ENCODE measurements at places on chromosomes 1 and 21. TPM values are rescaled to one million over a fixed set of nuclear protein-coding genes. Genes with fewer than 3 reads are reported as not detected.
A peak's percentile ranks its signal among the peaks of the same experiment; 100 is the strongest.

The ACADM gene
- total RNA-seq: 156 TPM

The CXADR gene
- total RNA-seq: 0.62 TPM

The DYNLT4 gene
- not detected for total RNA-seq

The CYP4A11 gene
- total RNA-seq: not detected

The SIM2 gene
- 1.0 TPM for total RNA-seq

The PPM1J gene
- total RNA-seq: 7.2 TPM

The NKAIN1 gene
- total RNA-seq: 3.7 TPM

The CELA3A gene
- not detected for total RNA-seq

The F5 gene
- total RNA-seq: 0.07 TPM

The ST6GALNAC5 gene
- 0.07 TPM for total RNA-seq

DNA sequence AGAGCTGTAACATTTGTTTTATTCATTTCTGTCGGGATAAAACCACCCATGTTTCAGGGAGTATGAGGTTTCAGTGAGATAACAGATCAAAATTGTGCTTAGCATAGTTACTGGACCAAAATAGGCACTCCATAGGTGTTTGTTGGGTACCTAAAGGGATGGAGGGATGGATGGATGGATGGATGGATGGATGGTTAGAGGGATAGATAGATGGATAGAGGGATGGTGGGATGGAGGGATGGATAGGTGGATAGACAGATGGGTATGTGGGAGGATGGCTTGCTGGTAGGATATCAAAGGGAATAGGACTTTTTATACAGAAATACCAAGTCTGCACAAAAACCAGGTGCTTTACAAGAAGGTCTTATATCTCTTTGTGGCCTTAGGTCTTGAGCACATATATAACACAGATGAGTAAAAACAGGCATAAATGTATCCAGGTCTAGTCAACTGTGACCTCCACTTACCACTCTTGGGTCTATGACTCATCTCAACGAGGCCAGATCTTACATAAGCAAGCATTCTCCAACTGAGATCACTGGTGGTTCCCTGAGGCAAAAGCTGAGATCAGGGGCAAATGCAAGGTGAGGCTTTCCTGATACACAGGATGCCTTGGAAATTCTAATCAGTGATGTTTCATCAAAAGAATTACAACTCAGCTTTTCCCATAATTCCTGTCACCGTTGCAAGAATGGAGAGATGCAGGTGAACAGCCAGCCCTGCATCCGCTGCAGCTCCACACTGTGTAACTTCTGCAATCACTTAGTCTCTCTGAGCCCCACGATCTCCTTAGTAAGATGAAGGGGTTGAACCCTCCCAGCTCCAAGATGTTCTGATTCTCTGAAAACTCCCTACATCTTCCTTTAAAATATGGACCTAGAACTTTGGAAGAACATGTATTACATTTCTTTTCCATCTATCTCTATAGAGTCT lies 32.0 kb downstream of the PTAFR start:
- DNase-seq: no peak

DNA sequence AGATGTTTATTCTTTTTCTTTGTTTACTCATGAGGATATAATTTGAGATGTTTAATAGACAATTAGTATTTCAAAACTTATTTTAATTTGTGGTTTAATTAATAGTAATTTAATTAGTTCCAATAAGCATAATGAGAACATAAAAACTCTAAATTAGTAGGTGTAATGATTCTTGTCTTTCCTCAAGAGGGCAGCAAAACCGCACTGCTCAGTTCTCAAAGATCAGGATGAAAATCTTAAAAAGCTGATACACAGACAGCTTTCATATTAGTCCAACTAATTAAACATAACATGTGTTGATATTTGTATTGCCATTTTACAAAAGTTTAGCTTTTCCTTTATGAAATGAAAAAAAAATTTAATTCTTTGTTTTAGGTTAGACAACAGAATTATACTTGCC lies 106.7 kb upstream of the C21orf91 start:
- DNase-seq: no peak

GRCh38 chr1:172185211-172185610 lies 235.3 kb upstream of the C1orf105 start:
- no peak for DNase-seq

DNA sequence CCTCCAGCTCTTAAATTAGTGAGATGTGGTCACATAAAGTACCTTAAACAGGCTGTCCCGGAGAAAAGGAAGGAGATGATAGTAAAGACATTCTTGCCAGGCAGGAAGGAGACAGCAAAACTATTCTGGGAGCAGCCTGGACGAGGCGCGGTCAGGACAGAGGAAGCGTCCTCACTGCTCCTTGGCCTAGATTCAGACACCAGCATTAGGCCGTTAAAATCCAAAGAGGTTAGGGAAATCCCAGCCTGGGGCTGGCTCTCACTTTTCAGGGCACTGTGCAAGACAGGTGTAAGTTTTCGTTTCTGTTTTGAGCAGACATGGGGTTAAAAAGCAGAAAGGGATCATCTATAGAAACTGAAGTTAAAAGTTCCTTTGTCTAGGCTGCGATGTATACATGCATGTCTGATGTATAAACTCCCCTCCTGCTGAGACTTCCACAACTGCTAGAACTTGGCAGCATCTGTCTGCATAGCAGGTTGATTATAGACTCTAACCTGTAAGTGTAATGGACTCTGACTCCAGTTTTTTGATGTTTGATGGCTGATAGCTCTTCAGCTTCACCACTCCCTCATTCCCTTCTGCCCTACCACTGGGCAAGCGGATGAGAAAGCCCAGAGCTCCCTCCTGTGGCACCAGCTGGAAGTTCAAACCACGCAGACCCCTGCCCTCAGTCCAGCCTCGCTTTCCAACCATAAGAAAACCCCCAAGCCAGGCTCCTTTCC lies 21.5 kb downstream of the STPG1 start:
- peak; percentile 58 for DNase-seq

GRCh38 chr1:26349188-26349876 lies 4.6 kb downstream of the CRYBG2 start:
- no peak for DNase-seq

DNA sequence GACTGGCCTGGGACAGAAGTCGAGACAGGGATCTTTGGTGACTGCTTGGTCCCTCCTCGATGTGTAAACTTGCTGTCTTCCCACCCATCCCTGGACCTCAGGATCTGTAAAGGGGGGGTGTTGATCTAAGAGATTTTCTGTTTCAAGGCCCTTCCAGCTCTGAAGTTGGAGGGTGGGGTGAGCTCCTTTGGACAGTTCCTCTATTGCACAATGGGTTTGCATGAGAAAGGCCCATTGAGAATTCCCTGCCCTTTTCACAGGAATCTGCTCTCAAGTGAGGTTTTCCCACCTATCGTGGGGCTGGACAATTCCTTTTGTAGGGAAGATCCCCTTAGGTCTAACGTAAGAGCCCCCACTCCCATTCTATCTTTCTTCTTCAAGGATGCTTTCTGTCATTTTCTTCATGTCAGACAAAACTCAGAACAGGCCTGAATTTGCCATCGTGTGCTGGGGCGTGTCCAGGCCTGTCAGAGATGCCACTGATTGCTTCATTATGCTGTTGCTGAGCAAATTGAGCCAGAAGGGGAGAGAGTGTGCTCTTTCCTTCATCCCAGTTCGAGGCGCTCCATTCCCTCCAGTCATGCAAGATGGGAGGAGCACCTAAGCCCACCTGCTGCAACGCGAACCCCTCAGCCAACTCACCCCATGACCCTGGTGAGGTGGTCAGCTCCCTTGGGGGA lies 149.9 kb upstream of the IGSF21 start:
- no peak for DNase-seq

DNA sequence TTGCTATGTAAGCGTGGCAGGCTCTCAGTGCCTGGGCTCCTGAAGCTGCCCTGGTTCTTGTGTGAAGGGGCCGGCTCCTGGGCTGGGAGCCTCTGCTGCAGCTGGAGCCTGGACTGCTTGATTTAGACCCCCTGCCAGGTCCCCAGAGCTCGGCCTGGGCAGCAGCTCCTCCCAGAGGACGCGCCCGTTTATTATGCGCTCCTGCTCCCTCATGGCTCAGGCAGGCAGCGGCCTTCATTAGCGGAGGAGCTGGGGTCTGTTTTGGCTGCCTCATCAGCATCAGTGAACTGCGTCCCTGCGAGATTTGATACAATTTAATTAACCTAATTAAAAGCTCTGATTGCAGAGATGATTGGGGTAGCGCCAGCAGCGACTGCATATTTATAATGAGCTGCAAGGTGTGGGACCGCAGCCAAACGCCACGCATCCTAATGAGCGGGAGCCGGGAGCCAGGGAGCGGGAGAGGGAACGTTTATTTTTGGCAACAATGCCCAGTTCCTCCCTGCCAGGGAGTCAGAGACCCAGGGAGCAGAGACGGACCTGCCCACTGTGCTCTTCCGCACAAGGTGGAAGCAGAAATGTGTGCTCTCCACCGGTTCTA lies 16.6 kb downstream of the UTP11 start:
- peak; percentile 39 for DNase-seq

DNA sequence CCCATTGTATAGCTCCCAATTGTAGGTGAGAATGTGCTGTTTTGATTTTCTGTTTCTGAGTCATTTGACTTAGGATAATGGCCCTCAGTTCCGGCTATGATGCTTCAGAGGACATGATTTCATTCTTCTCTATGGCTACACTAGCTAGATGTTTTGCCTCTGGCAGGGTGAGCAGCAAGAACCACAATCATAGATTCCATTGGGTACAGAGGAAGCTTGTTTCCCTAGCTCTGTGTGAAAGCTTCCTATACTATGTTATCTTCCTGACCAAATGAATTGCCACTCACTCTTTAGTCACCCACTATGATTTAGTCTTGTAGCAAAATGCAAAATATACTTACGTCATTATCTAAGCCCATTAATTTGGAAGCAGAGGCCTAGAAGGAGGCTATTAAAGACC lies 616.3 kb downstream of the PLA2G4A start:
- no peak for DNase-seq

- DNase-seq: peak; percentile 41
These were observed 9.0 kb upstream of the IFNGR2 start for GRCh38 chr21:33394260-33394659.

GRCh38 chr1:87706203-87706602 lies 377.5 kb downstream of the LMO4 start:
- DNase-seq: no peak

- no peak for DNase-seq
These were observed 43.6 kb downstream of the CTTNBP2NL start for GRCh38 chr1:112439592-112439991.

- peak; percentile 71 for DNase-seq
These were observed 66.3 kb downstream of the VPS26C start for GRCh38 chr21:37200641-37201480.

- DNase-seq: no peak
These were observed 113.8 kb downstream of the CAMTA1 start for GRCh38 chr1:6898974-6899539.

- DNase-seq: no peak
These were observed 3.5 kb upstream of the TRIT1 start for GRCh38 chr1:39886757-39887231.

GRCh38 chr1:229889031-229889517 lies 178.0 kb upstream of the GALNT2 start:
- no peak for DNase-seq

DNA sequence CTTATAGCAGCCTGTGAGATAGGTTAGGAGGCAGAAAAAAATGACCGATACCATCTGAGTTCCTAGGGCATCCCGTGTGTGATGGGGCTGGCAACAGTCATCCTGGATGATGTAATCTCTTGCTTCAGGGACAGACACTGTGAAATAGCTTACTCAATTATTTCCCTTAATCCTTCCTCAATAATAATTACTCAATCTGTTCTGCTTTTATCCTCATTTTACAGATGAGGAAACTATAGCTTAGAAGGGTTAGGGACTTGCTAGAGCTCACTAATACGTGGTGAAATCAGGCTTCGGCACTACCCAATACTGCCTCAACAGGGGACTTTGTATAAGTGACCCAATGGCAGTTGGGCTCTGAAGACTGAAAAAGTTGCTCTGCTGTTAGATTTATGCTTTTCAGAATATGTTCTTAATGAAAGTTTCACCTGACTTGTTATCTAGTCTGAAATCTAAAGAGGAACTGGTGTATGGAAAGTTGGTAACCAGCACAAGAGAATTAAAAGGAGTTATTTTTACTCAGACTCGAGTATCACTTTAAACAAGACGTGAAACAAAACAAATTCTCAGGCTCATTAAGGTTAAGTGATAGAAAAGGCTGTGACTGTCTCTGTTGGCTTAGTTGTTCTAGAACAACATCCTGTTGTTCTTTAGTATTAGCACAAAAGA lies 14.4 kb downstream of the CD55 start:
- DNase-seq: no peak

- no peak for DNase-seq
These were observed 33.7 kb upstream of the DMBX1 start for GRCh38 chr1:46455951-46456350.

GRCh38 chr21:26140926-26141325 lies 29.6 kb downstream of the APP start:
- DNase-seq: no peak

GRCh38 chr1:15120251-15120945 lies 33.1 kb upstream of the TMEM51 start:
- no peak for DNase-seq

Measured in psoas muscle (tissue), 8 donors.